Suppressor macrophage treated with lipopolysaccharide for 4 hours (primary cell): ENCODE measurements at places on chromosomes 5 and 9.

GRCh38 chr5:170439944-170440269 is 50.7 kb upstream of the KCNMB1 start:
- DNase-seq: no peak

GRCh38 chr9:124741149-124741548 is 30.0 kb downstream of the NR6A1 start:
- DNase-seq: no peak

DNA sequence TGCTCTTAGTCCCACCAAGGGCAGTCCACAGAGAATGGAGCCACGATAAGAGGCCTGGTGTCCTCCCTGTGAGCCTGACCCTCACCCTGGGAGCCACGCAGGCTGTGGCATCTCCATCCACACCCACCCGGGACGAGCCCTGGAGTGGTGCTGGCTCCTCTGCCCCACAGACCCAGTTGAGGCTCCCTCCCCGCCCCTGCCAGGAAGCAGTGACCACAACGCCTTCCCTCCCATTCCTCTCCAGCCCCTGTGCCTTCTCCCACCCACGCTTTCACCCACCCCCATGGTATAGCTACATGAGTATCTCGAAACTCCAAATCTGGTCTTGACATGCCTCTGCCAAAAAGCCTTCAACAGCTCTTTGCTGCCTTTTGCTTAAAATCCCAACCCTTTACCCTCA is 57.9 kb downstream of the SEMA4D start:
- no peak for DNase-seq

DNA sequence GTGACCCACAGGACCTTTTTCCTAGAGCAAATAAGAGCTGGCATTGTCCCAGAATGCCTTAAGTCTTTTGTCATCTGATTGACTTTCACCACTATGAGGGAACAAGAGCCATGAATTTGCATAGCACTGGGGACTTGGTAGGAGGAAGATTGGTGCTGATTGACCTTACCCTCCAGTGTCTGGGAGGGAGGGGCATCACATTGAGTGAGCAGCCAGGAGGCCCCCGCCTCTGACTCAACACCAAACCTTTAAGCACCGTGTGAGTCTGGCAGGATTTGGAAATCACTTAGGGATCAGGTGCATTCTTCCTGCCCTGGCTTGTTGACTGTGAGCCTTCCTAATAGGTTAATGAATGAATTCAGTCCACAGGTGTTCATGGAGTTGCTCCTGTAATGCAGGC is 40.7 kb downstream of the WNK2 start:
- no peak for DNase-seq

DNA sequence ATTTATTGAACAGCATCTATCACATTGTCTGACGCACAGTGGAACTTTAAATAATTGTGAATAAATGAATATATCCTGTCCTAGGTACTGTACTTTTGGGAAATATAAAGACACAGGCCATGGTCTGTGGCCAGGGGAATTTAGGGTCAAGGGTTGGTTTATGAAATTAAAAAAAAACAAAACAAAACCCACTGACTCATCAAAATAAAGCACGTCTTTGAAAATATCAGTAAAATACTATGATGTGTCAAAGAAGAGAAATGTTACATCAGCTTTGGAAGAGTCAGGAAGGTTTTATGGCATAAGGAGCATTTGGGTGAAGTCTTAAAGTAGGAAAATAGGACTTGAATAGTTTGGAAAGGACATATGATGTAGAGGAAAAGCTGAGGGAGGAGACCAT is 70.5 kb downstream of the ZNF462 start:
- DNase-seq: no peak

GRCh38 chr5:92544036-92544435 is 1037.0 kb downstream of the NR2F1-AS1 start:
- DNase-seq: no peak

DNA sequence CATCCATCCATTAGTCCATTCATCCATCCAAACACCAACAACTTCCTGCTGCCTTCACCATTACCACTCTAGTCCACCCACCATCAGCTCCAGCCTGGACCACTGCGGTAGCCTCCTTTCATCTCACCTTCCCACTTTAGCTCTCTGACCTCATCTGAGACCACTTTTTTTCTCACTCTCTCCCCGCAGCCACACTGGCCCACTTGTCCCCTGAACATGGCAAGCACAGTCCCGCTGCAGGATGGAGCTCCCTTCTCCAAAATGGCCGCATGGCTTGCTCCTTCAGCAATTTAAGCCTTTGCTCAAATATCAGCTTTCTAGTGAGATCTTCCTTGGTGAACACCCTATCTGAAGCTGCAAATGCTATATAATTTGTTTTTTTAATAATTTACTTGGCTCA is 11.1 kb downstream of the CSF1R start:
- no peak for DNase-seq

DNA sequence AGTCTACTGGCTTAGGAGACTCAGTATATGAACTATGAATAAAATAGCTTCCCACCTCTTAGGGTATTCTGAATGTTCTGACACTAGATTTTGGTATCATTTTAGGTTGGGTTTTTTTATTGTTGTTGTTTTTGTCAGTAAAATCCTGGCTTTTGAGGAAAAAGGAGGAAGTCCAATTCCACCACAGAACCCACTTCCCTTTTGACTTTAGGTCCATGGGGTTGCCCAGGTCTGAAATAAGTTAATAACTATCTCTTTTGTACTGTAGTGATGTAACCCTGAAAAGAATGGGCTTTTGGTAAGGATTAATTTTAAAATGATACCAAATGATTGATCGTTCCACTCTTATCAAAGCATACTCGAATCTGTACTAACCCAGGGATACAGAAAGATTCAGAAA is 29.1 kb upstream of the IL12B start:
- DNase-seq: peak; percentile 75

GRCh38 chr5:17898766-17899165 is 264.5 kb downstream of the TAF11L14 start:
- no peak for DNase-seq

DNA sequence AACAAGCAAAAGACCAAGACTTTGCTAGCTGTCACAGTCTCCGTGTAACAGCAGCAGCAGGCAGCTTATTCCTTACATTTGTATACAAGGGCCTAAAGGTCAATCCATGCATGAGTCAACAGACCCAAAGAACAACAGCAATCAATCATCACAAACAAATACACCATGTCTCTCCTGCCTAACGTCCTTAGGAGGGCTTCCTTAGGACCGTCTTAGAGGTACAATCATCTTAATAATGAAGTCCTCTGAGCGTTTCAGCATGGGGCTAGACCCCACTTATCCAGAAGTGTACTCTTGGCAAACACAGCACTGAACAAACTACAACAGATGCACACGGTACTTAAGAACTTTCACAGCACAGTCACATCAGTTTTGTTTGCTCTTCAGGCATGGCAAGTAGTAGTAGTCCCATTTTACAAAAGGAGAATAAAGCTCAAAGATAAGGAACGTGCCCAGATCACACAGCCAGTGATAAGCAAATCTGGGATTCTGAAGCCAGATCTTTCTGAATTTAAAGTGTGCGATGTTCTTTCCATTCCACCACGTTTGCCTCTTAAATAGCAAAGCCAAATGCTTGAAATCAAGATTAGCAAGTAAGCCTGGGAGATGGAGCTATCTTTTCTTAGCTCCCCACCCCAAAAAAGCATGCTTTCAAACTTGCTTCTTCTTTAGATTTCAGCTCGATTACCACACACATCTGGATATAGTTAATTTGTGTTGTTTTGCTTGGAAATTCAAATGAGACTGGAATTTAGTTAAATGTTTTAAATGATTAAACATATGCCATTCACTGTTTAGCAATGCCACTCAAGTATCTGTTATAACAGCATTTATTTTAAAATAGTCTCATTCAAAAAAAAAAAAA is 24.2 kb downstream of the PSMB7 start:
- DNase-seq: no peak

- peak; percentile 27 for DNase-seq
Observed at GRCh38 chr9:132878695-132879456, at the start of gene SPACA9. TSS of gene SPACA9 (plus strand) at chr9:132878898. CDS start at chr9:132883948, 5,050 bp downstream.

GRCh38 chr9:76713381-76713780 is 50.9 kb upstream of the PCA3 start:
- no peak for DNase-seq

DNA sequence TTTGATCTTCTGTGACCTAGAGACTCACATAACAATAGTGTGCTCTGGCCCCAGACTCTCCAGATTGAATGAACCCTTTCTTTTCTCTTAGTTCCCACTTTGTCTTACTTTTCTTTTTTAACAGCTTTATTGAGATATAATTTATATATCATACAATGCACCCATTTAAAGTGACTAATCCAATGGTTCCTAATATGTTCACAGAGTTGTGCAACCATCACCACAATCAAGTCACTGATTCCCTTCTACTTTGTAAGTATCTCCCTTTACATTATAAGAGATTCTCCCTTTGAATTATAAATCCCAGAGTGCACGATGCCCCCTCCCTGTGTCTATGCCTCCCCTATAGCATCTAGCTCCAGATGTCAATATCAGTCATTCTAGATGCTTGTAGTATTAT is 172.4 kb downstream of the HINT1 start:
- DNase-seq: no peak

GRCh38 chr5:166330036-166330435 is 1961.4 kb upstream of the WWC1 start:
- no peak for DNase-seq

GRCh38 chr9:128928624-128929023 is 7.8 kb downstream of the PHYHD1 start:
- no peak for DNase-seq

DNA sequence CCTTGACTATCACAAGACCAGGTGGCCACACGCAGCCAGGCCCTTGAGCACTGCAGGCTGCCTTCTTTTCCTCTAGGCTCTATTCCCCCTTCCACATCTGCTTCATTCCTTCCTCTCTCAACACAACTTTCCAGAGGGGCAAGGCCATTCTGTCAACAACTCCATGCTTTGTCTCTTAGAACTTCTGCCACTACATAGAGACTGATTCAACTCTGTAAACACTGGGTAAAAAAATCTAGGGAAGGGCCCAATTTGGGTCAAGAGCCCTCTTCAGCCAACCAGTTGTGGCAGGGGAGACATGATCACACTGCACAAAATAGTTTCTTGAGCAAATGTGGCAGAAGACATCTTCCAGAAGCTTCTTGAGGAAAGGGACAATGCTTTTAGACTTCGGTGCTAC is 55.6 kb downstream of the ATPSCKMT start:
- DNase-seq: no peak

GRCh38 chr9:124258607-124259157 is 933 bp downstream of the NEK6 start:
- DNase-seq: no peak

- DNase-seq: peak; percentile 23
Observed at GRCh38 chr9:137276473-137277328, 825 bp upstream of the TOR4A start.

DNA sequence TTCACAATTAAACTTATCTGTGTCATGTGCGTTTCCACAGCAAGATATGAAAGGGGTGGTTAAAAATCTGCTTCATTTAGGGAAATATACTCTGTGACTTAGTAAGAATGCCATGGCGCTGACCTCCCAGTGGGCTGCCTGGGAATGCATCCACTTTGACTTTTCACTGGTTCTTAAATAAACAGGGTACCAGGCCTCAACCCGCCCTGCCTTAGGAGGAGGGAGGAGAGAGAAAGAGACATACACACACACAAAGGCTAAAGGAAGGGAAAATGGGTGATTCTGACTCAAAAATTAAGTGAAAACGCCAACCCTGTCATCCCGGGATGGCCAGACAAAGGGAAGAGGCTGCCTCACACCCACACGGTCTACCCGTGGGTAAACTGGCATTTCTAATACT is 122.1 kb downstream of the EBF1 start:
- DNase-seq: no peak

DNA sequence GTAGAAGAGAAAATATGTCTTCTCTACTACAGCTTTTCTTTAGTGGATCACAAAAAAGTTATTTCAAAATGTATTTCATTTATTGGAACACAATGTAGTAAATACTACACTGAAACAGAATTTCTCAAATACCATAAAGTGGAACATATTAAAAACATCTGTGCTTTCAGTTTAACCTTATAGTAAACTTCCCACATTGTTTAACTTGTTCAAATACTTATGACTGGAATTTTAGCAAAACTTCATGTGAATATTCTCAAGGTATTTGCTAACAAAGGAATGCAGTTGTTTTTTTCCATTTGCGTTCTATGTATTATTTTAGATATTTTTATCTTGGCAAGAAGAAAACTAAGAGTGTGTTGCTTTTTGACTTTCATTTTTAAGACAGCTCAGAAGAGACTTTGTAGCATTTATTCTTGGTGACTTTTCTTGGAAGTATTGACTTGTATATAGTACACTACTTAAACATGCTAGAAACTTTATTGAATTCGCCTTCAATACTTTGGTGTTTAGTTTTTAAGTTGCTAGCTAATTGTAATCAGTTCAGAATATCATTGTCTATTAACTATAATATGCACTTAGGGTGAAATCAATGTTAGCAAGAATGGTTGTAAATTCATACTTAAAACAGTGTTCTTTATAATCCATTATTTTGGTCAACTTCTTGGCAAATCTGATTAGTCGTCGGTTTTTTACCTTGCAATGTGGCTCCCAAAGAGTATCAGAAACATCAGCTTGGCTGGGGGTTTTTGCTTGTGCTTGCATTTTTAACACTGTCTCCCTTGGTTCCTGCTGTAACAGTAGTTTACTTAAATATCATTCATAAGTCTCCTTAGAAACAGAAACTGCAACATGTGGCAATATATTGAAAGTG is 5.0 kb upstream of the RHOBTB3 start:
- DNase-seq: peak; percentile 46

GRCh38 chr5:172235132-172235780 is 41.3 kb downstream of the EFCAB9 start:
- DNase-seq: peak; percentile 42

DNA sequence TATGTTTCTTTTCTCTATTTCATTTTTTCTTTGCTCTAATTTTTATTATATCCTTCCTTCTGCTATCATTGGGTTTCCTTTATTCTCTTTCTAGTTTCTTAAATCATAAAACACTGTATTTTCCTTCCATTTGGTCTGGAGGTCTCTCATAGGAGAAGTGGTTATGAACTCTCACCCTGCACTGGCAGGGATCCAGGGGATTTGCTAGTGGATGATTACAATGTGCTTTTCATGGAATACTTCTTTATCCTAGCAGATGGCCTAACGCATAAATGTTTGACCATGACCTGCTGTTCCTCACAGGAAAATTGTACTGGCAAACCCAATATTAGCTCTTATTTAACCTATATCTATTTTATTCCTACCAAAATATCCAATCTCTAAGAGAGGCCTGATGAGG is 31.5 kb upstream of the SGCD start:
- DNase-seq: no peak

GRCh38 chr5:177389241-177390169 is 5.3 kb downstream of the SLC34A1 start:
- DNase-seq: peak; percentile 93
